ENCODE measurements at places on chromosomes 5 and 9. TPM values are rescaled to one million over a fixed set of nuclear protein-coding genes. Genes with fewer than 3 reads are reported as not detected.
A peak's percentile ranks its signal among the peaks of the same experiment; 100 is the strongest.

Gene ZNF483
- total RNA-seq = not detected

Gene PCDHA9
- not detected for total RNA-seq

DNA sequence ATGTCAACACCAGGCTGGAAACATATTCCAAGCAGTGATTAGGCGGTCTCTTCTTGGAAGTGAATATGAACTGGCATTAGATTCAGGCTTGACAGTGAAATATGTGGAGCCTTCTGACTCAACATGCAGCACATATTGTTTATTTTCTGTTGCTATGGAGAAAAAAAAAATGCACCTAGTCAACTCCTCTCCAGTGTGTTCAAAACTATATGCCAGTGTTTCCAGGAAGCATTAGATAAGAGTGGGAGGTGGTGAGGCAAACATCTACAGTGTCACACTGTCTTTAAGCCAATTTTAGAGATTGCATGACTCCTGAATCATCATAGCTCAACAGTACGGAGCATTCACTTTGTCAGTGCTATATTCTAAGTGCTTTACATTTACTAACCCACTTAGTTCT is 117.9 kb downstream of the HCN1 start:
- DNase-seq = peak; percentile 35

- DNase-seq = no peak
Measured at GRCh38 chr5:164951570-164951969, 1446.2 kb downstream of the MAT2B start.

Gene MRPL50
- total RNA-seq = 18.6 TPM

- peak; percentile 29 for DNase-seq
Measured at GRCh38 chr5:139417214-139417613, 13.3 kb upstream of the SPATA24 start.

DNA sequence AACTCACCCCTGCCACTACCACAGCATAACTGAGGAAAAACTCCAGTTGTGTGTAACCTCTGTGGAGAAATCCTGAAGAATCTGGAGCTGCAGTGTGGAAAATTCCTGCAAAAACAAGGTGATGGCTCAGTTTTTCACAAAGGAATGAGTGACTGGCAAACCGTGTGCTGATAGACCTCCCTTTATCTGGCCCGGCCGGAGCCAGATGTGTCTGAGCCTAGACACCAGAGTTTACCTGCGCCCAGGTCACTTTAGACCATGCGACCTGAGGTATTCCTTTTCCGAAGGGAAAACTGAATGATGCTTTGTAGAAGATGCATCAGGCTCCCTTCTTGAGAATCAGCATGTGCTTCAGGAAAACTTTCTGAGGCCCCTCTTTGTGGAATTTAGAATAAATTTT is 16.2 kb downstream of the SLC25A48 start:
- no peak for DNase-seq

GRCh38 chr5:121138495-121138907 is 674.4 kb downstream of the PRR16 start:
- DNase-seq = no peak

DNA sequence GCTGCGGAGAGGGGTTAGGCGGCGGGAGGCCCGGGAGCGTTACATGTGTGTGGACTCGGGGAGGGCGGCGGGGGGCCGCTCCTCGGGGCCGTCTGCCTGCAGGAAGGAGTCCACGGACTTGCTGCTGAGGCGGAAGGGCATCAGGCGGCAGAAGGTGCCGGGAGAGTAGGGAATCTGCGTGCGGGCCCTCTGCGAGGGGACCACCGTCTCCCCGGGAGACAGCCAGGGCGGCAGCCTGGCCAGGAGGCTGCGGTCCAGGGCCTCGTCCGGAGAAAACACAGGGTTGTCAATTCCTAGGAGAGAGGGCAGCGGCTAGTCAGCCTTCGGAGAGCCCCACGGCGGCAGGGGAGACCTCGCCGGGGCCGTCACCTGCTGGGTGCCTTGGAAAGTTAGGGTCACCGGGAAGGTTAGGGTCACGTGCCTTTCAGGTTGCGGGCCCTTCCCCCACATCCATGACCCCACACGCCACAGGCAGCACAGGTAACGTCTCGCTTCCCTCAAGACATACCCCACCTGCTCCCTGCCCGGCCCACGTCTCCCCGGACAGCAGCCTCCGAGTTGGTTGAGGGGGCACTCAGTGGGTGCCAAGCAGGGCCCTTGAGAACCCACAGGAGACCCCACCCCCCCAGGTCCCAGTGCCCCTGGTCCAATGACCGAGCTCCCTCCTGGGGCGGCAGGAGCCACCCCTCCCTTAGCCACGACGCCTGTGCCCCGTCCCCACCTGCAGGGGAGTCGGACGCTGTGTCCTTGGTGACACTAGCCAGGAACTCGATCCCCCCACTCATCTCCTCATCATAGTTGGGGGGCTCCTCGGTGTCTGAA is 32.1 kb downstream of the EXOC3 start:
- peak; percentile 15 for DNase-seq

DNA sequence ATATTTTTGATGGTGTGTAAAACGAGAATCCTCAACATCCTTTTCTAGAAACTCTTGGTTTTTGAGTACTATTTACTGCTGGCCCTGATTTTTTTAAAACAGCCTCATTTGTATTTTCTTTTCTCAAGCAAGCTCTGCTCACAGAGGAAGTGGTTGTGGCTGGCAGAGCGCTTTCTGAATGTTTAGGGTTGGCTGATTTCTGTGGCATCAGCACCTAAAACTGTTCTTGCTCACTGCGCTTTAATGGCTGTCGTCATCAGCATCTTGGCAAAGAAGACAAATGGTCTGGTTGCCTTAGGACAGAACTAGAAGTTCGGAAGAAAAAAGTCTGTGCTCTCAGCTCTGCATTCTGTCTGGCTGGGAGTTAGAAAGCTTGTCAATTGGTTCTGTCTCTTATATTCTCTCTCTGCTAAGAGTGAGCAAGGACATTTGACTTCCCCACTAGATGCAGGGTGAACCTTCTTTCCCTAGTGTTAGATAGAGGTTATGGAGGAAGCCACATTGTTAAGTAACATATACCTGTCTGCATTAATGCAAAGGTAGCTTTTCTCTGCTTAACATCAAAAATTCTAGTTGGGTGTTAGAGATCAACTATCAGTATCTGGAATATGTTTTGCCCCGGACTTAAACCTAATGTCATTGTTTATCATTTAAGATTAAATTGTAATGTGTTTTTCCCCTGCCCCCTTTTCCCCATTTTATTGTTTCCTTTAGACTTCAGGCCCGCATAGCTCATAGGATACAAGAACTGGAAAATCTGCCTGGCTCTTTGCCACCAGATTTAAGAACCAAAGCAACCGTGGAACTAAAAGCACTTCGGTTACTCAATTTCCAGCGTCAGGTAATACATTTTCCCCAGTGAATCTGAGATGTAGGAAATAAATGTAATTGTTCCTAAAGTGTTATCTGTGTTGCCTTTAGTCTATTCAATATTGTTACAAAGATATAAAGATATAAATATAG is 39.0 kb downstream of the SMARCA2 start:
- DNase-seq = peak; percentile 71

- DNase-seq = no peak
Measured at GRCh38 chr5:126020770-126021169, 402.4 kb upstream of the GRAMD2B start.

- no peak for DNase-seq
Measured at GRCh38 chr9:74443036-74443750, 53.9 kb upstream of the RORB start.

DNA sequence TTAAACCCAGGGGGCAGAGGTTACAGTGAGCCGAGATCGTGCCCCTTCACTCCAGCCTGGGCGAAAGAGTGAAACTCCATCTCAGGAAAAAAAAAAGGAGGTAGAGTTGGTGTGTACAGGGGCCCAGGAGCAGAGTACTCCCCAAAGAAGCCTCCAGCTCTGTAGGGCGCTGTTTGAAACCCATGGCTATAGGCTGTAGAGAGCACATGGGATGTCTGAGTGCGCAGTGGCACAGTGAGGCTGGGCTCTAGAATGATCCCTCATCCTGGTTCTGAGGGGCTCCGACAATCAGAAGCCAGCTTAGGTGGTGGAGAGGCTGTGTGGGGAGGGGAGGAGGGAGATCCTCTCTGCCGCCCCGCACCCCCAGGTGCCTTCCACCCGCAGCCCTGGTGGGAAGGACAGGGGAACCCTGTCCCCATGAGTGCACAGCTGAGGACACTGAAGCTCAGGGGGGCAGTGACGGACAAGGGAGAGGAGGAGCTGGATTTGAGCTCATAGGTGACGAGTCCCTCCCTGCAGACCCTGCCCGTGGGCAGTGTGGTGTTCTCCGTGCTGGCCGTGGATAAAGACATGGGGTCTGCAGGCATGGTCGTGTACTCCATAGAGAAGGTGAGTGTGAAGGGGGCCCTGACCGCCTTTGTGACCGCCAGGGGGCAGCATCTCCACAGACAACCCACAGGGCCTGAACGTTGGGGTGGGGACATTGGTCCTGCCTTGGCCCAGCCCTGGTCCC is 24.6 kb downstream of the CDHR2 start:
- DNase-seq = peak; percentile 56

Gene TAF11L5
- total RNA-seq = not detected

DNA sequence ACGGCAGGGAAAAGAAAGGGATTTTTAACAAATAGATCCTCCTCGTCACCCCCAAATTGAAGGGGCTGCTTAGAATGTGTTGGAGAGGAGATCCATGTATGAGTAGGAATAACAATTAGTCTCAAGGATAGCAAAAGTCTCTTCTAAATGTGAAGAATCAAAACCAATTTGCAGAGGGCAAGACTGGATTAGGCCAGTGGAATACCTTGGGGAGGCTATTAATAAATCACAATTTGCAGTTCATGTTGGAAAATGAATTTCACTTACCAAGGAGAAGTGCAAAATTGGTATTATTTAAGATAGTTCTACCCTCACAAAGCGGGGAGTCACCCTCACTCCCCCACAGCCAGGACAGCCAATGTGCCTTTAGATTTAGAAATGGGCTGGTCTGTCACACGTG is 299.8 kb upstream of the SLC30A5 start:
- DNase-seq = no peak

DNA sequence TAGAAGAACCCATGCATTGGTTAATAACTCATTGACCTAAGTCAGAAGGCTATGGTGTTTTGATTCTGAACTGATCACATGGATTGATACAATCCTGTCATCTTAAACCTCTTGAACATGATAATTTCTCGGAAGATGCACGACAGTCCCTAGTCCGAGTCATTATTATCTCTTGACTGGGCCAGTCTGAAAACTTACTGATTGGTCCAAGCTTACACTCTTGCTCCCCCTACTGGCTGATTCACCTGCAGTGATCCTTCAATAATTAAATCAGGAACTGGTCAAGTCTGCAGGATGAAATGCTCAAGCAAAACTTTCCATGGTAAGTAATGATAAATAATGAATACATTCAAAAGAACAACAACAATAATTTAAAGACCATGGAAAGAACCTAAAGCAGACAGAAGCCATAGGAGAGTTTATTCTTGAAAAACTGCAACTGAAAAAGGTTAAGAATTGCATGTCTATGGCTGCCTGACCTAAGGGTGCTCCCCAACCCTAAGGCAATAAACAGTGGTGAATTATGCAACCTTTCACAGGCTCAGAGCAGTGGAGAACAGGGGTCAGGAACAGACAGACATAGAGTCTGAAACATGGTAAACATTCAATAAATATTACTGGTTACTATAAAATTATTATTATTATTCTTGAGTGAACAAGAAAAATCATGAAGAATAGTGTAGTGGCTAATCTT is 79.3 kb downstream of the BRINP1 start:
- DNase-seq = peak; percentile 12

Gene DNAH5
- 1.6 TPM for total RNA-seq

DNA sequence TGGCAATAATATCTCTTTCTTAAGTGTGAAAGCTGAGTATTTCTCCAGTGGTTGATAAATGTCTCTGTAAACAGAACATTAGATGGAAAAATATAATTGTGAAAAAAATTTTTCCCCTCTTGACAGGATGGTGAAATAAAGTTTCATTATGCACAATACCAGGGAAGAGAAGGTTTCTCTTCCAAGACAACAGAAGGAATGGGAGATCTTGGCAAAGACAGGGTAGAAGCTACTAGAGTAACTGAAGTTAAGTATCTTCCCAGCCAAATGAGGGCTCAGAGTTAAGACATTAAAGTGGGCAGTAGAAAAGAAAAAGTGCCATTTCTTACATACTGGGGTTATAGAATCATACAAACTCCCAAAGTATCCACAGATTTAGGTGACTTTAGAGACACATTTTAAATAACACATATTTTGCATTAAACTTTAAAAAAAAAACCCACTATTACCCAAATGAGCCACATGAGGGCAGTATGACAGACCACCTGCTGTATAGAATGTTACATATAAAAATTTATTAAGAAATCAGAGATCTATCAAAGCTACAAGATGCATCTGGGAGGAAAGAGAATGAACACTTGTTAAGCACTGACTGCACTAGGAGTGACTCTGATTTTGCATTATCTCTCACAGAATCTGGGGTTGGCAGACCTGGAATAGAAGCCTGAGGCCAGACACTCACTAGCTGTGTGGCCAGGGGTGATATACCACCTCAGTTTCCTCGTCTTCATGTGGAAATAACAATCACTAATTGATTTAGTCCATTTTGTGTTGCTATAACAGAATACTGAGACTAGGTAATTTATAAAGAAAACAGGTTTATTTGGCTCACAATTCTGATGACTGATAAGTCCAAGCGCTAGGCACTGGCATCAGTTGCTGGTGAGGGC is 98.5 kb downstream of the ARSB start:
- DNase-seq = no peak

DNA sequence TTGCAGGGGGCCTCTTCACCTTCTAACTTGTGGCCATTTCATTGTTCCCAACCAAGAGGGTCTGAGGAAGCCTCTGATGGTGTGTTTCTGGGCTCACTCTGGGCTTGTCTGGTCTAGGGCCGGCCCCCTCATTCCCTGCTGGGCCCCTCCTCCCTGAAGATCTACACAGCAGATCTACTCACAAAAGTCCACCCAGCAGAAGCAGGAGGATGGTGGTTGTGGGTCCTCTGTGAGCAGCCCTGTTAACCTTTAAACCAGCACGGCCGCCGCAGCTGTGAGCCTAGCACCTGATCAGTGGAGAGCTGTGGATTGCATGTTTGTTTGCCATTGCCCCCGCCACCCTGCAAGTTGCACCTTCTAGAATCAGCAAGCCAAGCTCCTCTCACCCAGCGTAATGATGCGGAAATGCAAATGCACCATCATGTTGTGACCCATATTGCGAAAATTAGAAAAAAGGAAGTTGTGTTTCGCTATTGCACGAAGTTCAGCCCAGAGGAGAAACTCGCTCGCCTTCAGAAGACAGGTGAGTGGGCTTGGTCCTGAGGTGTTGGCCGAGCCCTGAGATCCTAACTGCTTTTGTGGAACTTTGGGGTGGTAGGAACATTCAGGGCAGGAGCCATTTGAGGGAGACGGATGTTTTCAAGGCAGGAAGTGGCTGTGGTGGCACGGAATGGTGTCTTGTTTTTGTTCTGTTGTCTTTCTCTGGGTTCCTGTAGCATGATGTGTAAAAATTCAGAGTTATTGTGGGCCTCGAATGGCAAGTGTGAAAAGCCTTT is 16.7 kb downstream of the FGD3 start:
- DNase-seq = no peak

DNA sequence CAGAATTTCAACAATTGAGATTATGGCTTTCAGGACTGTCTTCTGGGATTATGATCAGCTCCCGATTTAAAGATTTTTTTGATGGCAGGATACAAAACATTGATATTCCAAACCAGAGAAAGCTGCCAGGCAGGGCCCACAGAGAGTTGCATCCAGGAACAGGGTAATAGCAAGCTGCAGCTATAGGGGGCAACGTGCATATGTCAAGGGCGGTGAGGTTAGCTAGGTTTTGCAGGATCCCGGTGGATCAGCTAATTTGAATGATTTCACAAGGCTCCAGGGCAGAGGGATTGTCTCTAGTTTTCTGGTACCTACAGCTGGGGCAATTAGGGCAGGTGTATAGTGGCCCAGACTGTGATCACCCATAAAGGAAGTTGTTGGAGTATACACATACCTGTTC is 339.4 kb downstream of the CHSY3 start:
- no peak for DNase-seq

Gene BASP1
- 543 TPM for total RNA-seq

GRCh38 chr9:76799473-76799872 is 35.2 kb downstream of the PCA3 start:
- DNase-seq = no peak
